ENCODE measurements at places on chromosomes 7 and 10. TPM values are rescaled to one million over a fixed set of nuclear protein-coding genes. Genes with fewer than 3 reads are reported as not detected.

The FIGNL1 gene
- 47.2 TPM for total RNA-seq

The SPDYE8 gene
- not detected for total RNA-seq

The HTR7 gene
- not detected for total RNA-seq

The TAC1 gene
- total RNA-seq = not detected

The FEZF1 gene
- total RNA-seq = not detected

The ASB10 gene
- not detected for total RNA-seq

The GPR15LG gene
- total RNA-seq = not detected

The DPY19L1 gene
- total RNA-seq = 7.4 TPM

The ZWINT gene
- 65.4 TPM for total RNA-seq

The COBL gene
- not detected for total RNA-seq

The OPN1SW gene
- not detected for total RNA-seq

The BMPER gene
- not detected for total RNA-seq

The NUTM2E gene
- not detected for total RNA-seq

The MGAM2 gene
- not detected for total RNA-seq

The TRIM73 gene
- 4.1 TPM for total RNA-seq

The AGBL3 gene
- 2.9 TPM for total RNA-seq

The FBXL13 gene
- 1.4 TPM for total RNA-seq

The GHITM gene
- total RNA-seq = 198 TPM

The DIP2C gene
- total RNA-seq = 0.95 TPM

The CYP2W1 gene
- total RNA-seq = not detected

The DNAJC30 gene
- 7.0 TPM for total RNA-seq

The PNLIPRP1 gene
- not detected for total RNA-seq

The NPSR1 gene
- total RNA-seq = not detected

The ADGRA1 gene
- not detected for total RNA-seq

The C10orf143 gene
- 5.1 TPM for total RNA-seq

The GBX1 gene
- total RNA-seq = not detected

Data from activated CD8-positive, alpha-beta T cell treated with anti-CD3 and anti-CD28 coated beads for 36 hours (primary cell).